ENCODE measurements at places on chromosomes 11 and 22.

GRCh38 chr11:116500947-116501602 lies 271.7 kb downstream of the BUD13 start:
- DNase-seq = no peak

DNA sequence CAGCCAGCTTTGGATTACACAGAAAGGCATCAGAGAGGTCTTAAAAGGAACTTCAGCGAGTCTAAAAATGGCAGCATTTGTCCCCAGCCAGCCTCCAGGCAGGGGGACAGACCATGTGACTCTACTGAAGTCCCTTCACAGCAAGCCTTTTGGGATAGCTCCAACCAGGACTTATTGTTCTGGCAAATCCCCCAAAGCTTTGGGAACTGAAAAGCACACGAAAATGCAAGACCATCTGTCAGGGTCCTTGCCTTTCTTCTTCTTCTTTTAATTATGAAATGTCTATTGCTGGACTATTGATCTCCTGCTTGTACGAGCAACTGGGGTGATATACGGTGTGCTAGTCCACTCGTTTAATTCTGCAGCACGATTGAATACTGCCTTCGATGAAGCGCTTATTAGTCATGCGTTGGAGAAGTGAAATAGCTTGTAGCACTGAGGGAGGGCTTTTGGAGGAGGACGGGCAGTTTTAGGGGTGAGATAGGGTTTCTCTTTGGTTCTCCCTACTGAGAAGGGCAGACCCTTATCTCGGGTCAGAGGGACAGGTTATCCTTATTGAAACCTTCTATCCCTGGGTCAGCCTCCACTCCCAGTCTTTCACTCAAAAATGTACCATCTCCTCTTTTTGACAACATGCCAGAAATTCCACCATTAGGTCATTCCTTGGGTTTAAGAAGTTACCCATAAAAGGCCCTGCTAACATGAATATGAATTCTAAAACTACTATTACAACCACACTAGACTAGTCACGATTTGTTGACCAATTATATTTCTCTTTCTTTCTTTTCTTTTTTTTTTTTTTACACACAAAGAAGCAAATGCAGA lies 416.4 kb downstream of the MIAT start:
- DNase-seq = no peak

GRCh38 chr11:35363854-35364780 lies 55.2 kb downstream of the SLC1A2 start:
- DNase-seq = no peak

- no peak for DNase-seq
These were observed 8.5 kb upstream of the CYTH4 start for GRCh38 chr22:37273846-37274225.

GRCh38 chr11:14317659-14318325 lies 41.2 kb downstream of the RRAS2 start:
- no peak for DNase-seq

DNA sequence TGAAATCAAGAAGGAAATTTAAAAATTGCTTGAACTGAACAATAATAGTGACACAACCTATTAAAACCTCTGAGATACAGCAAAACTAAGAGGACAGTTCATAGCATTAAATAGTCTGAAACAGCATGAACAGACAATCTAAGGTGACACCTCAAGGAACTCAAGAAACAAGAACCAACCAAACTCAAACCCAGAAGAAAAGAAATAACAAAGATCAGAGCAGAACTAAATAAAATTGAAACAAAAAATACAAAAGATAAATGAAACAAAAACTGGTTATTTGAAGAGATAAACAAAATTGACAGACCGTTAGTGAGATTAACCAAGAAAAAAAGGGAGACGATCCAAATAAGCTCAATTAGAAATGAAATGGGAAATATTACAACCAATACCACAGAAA lies 122.8 kb upstream of the TOP3B start:
- no peak for DNase-seq

- no peak for DNase-seq
These were observed 2314.9 kb downstream of the LRRC4C start for GRCh38 chr11:39144351-39145130.

- no peak for DNase-seq
These were observed 11.4 kb upstream of the TCP11L1 start for GRCh38 chr11:33027846-33028536.

DNA sequence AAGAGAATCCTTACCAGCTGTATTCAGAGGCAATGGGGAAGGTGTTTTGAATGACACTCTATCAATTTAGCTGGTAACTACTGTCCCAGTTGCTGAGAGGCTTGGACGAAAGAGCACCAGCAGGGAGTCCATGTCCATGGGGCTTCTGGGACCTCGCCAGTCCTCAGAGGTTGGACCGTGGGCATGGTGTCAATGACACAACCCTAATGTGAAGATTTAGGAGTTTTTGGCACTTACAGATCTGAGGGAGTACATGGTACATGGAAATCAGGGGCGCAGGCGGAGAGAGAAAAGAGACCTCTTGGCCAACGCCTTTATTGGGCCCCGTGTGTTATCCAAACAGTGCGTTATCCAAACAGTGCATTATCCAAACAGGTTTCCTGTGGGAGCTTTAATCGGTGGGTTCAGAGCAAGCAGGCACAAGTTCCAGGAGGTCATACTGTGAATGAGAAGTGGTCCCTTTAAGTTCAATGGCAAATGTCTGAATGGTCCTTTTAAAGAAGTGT lies 169.1 kb upstream of the B3GAT1 start:
- no peak for DNase-seq

- no peak for DNase-seq
These were observed 10.5 kb downstream of the TOLLIP start for GRCh38 chr11:1298695-1299492.

GRCh38 chr22:24752088-24752623 lies 22.4 kb downstream of the PIWIL3 start:
- no peak for DNase-seq

DNA sequence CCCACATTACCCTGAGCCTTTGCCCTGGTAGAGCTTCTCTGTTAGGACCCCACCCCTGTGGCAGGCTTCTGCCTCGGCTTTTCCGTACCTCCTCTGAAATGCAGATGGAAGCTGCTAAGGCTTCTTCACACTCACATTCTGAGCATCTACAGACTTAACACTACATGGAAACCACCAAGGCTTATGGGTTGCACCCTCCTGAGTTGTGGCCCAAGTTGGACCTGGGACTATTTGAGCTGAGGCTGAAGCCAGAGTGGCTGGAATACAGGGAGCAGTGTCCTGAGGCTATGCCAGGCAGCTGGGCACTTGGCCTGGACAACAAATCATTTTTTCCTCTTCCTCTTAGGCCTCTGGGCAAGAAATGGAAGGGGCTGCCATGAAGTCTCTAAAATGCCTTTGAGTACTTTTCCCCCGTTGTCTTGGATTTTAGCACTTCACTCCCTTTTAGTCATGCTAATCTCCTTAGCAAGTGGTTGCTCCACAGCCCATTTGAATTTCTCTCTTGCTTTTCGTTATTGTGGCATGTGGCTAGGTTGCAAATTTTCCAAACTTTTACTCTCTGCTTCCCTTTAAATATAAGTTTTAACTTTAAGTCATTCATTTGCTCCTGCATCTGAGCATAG lies 114.8 kb upstream of the FIBIN start:
- no peak for DNase-seq

- no peak for DNase-seq
These were observed 136.6 kb downstream of the ELP4 start for GRCh38 chr11:31646216-31646615.

DNA sequence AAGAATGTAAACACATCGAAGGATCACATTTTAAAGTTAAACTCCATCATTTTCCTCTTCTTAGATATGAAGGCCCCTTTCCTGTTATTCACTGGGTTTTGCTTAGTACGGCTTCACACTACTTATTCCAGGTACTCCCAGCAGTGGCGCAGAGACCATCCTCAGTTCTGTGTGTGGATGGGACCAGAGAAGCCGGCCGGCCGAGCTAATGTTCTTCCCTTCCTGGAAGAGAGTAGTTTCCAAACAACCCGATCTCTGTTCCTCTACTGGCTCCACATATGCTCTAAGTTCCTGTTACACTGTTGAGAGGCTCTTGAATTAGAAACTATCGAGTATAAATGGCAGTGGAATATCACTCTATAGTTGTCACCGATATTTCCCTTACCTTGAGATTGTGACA lies 684 bp upstream of the NFRKB start:
- no peak for DNase-seq

GRCh38 chr11:18171377-18172000 lies 1.1 kb upstream of the MRGPRX4 start:
- no peak for DNase-seq

DNA sequence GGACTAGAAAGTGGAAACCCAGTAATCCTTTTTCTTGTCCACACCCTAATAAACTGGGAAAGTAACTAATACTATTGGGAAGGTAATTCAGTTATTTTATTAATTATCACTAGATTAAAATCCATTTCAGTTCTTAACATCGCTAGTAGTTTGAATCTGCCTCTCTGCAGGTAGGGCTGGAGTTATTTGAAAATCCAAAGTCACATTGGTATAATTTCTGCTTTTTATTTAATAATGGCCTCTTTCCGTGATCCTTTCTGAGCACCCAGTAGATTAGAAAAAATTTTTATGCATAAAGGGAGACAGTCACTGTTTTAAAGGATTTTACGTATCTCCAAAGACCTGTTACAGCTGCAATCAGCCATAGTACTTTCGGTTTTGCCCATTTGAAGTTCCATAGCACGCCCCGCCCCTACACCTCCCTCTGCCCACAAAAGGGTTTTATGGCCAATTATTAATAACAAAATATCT lies 605 bp upstream of the COPB1 start:
- no peak for DNase-seq

DNA sequence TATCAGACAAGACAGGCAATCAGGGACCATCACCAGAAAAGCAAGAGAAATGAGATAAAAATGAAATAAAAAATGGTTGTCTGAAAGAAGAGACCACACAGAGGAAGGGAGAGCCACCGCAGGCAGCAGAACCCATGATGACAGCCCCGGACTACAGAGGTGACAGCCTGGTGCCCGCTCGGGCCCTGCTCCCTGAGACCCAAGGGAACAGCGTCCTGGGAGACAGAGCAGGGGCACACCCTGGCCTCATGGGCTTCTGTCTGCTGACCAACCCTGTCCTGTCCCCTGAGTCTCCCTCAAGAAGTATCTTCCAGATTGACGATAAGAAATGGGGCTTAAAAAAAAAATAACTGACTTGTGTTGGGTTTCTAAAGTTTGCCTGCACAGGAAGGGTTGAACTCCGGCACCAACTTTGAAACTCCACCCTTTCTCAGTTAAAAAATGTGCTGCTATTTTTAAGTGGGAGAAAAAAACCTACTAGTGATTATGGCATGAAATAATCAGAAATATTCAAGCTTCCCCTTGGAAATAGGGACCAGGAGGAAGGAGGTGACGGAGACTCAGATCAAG lies 70.1 kb upstream of the TTLL12 start:
- no peak for DNase-seq

GRCh38 chr11:35262056-35262455 lies 123.1 kb downstream of the CD44 start:
- no peak for DNase-seq

GRCh38 chr11:107583629-107584195 lies 7.2 kb upstream of the ELMOD1 start:
- no peak for DNase-seq

DNA sequence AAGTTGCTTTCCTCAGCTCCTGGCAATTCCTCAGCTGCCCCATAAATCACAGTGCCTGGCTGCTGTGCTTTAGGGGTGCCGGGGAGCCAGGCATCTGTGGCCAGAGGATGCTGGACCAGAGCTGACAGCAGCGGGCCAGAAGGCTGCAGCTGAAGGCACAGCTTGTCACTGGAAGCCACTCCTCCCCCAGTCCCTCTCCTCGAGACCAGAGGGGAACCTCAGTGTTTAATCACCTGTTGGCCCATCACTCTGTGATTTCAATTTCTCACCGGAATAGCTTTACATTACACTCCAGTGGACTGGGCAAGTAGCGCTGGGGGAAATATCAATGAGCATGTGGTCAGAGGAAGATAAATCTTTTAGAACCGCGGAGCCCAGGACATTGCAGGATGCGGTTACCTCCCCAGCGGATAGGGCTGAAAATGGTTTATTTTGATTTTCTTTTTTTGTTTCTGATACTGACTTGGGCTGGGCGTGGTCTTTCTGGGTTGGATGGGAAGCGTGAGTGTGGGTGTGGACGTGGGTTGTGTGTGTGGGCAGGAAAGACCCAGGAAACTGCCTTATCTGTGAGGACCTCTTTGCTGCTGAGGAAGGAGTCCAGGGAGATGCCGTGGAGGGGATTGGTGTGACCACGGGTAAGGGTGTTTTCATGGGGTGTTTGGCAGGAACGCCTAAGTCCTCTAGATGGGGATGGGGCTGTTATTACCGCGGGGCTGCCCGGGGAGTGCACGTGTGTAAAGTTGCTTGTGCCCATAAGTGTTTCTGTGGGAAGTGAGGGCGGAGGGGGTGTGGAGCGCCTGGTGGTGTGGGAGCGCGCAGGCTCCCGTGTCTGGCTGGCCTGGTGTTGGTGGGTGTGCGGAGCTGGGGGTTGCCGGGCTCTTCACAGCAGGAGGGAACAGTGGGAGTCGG lies 4.0 kb downstream of the DAGLA start:
- DNase-seq = no peak

GRCh38 chr11:94830722-94831510 lies 62.8 kb downstream of the AMOTL1 start:
- DNase-seq = no peak

DNA sequence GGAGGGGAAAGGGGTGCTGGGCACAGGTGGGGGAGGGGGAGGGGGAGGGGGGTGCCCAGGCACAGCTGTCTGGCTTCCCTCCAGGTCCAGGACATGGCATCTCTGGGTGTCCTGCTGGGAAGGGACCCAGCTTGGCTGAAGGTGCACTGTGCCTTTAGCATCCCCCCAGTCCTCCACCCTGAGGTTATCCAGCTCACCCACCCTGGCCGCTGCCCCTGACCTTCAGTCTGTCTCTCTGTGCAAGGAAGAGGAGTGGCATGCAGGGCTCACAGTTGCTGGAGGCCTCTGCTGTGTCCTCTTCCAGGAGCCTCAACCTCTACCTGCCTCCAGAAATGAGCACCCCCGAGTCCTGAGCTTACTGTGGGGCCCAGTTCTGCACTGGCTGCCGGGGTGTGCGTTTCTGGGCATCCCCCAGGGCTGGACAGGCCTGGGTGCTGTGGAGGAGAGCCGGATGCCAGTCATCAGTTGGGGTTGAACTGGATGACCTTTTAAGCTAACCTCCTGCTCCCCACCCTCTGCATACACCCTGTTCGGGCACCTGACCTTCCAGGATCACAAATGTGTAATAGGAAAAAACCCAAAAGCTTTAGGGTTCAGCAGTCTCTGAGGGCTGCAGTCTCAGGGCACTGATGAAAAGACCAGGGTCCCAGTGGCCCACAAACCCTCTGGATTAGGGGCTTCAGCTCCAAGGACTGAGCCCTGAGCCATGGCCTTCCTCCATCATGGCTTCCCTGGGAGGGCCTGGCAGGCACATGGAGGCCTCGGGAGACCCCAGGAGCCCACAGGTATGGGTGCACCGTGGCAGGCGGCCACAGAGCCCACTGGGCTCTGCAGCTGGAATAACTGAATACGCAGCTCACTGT lies 9.6 kb upstream of the CTSD start:
- no peak for DNase-seq

- no peak for DNase-seq
These were observed 2.2 kb upstream of the TOP3B start for GRCh38 chr22:21984793-21985192.

GRCh38 chr11:121688055-121688491 lies 235.3 kb upstream of the SORL1-AS1 start:
- DNase-seq = no peak

- no peak for DNase-seq
These were observed 50.2 kb downstream of the DHCR7 start for GRCh38 chr11:71397961-71398360.

GRCh38 chr11:119745112-119745511 lies 16.1 kb upstream of the NECTIN1 start:
- DNase-seq = no peak
